ENCODE measurements at places on chromosomes 16 and 17. TPM values are rescaled to one million over a fixed set of nuclear protein-coding genes. Genes with fewer than 3 reads are reported as not detected.

The PDILT gene
- total RNA-seq = not detected

The SDR42E1 gene
- total RNA-seq = not detected

The DPEP1 gene
- not detected for total RNA-seq

The PTX4 gene
- total RNA-seq = not detected

The LAT gene
- not detected for total RNA-seq

The THRA gene
- total RNA-seq = 69.2 TPM

The PHB1 gene
- 125 TPM for total RNA-seq

The ALOX15B gene
- 0.07 TPM for total RNA-seq

The CLEC18B gene
- total RNA-seq = 0.18 TPM

The TBC1D3L gene
- total RNA-seq = 0.67 TPM

The SDK2 gene
- total RNA-seq = 2.4 TPM

The KIF2B gene
- not detected for total RNA-seq

The HOXB3 gene
- total RNA-seq = 1.7 TPM

The GAS2L2 gene
- total RNA-seq = not detected

The ARL6IP1 gene
- 21.3 TPM for total RNA-seq

The HCRT gene
- not detected for total RNA-seq

The KRT33A gene
- not detected for total RNA-seq

The RNF157 gene
- 3.9 TPM for total RNA-seq

The TPPP3 gene
- total RNA-seq = 7.0 TPM

The OR3A3 gene
- not detected for total RNA-seq

The G6PC1 gene
- not detected for total RNA-seq

The PRSS33 gene
- not detected for total RNA-seq

The KRT25 gene
- total RNA-seq = not detected

The MLST8 gene
- 20.8 TPM for total RNA-seq

The SALL1 gene
- 0.75 TPM for total RNA-seq

The SCNN1B gene
- total RNA-seq = not detected

The NLRC3 gene
- 0.61 TPM for total RNA-seq

The NTHL1 gene
- total RNA-seq = 12.2 TPM

The CX3CL1 gene
- total RNA-seq = 23.7 TPM

The CA5A gene
- not detected for total RNA-seq

The CPHXL2 gene
- not detected for total RNA-seq

The NPIPB9 gene
- total RNA-seq = not detected

The GPRC5B gene
- total RNA-seq = 81.4 TPM

The BMERB1 gene
- 105 TPM for total RNA-seq

The CCL1 gene
- not detected for total RNA-seq

The EVPL gene
- total RNA-seq = not detected

The TP53TG3F gene
- total RNA-seq = not detected

The HYDIN gene
- total RNA-seq = 5.4 TPM

The CLDN7 gene
- total RNA-seq = 0.36 TPM

The SULT1A4 gene
- total RNA-seq = 6.5 TPM

The TLCD2 gene
- 2.3 TPM for total RNA-seq

The GJC1 gene
- total RNA-seq = 20.7 TPM

The MYCBPAP gene
- 0.42 TPM for total RNA-seq

The DNAH3 gene
- total RNA-seq = 1.0 TPM

The CES3 gene
- total RNA-seq = 1.6 TPM

The PRSS8 gene
- total RNA-seq = 0.17 TPM

The KRT27 gene
- not detected for total RNA-seq

The KRTAP4-9 gene
- total RNA-seq = not detected

The FOXL1 gene
- total RNA-seq = 1.2 TPM

The TANGO6 gene
- 8.8 TPM for total RNA-seq

Measured in heart left ventricle (tissue), 16 donors.